ENCODE measurements at places on chromosomes 3 and 15. TPM values are rescaled to one million over a fixed set of nuclear protein-coding genes. Genes with fewer than 3 reads are reported as not detected.

GRCh38 chr3:41411065-41411464 lies 211.8 kb downstream of the CTNNB1 start:
- DNase-seq: no peak

The GOLGA6D gene
- not detected for total RNA-seq

GRCh38 chr3:178841011-178841410 lies 230.6 kb downstream of the ZMAT3 start:
- DNase-seq: no peak

- DNase-seq: no peak
These were observed 643.2 kb downstream of the SQOR start for GRCh38 chr15:46278062-46278461.

The SAMMSON gene
- total RNA-seq: 0.78 TPM

DNA sequence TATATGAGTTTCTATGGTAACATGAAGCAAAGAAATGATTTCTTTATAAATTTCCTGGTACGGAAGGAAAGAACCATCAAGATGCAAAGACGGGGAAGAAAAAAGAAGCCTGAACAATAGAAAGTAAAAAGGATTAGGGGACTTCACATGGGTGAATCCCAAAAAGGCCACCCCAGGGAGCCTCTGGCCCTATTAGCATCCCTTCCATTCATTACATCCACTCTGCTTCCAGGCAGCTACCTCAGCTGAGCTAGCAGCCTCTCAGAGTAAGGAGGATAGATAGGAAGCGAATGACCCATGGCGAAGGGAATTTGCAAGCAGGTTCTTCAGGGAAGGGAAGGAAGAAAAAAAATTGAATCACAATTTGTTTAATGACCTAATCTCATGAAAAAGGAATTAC lies 81.6 kb downstream of the GABRB3 start:
- DNase-seq: no peak

DNA sequence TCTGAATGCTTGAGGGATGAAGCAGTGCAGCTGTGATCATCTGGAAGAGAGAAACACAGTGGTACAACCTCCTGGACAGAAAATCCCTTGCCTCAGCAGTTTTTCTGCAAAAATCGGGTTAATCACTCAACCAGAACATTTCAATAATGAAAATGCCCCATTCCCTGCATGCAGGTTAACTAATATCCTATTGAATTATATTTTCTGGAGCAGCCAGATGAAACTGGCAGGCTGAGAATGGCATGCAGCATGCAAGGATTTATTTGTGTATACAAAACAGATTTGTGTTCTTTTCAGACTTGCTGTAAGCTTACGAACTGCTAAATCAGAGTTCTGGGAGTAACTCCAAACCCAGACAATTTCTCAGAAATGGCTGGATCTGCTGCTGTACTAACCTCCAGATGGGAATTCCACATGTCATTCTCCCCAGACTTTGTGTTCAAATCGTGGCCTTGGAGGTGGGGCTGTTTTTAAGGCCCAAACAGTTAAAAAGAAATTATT lies 39.1 kb downstream of the SLC9A9 start:
- DNase-seq: no peak

The FAM131A gene
- total RNA-seq: 33.4 TPM

GRCh38 chr3:104855702-104856101 lies 511.0 kb upstream of the ALCAM start:
- no peak for DNase-seq

- DNase-seq: no peak
These were observed 287.1 kb downstream of the SOX2 start for GRCh38 chr3:181998828-181999227.

DNA sequence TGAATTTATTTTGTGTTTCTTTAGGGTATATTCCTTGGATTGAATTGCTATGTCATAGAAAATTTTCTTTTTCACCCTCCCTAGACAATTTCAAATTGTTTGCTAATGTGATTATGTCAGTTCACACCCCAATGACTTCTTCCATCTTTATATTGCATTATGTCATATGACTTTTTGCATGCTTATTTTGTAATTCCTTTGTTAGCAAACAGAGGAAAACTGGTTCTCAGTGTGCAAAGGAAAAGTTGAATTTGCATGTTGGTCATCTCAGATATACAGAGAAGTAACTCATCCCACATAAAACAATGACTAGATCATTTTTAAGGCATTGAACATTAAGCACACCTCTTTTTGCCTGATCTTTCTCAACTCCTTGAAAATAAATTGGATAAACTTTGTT lies 3.3 kb upstream of the RNF13 start:
- DNase-seq: no peak

- no peak for DNase-seq
These were observed 30.7 kb upstream of the CBLB start for GRCh38 chr3:105899516-105899915.

DNA sequence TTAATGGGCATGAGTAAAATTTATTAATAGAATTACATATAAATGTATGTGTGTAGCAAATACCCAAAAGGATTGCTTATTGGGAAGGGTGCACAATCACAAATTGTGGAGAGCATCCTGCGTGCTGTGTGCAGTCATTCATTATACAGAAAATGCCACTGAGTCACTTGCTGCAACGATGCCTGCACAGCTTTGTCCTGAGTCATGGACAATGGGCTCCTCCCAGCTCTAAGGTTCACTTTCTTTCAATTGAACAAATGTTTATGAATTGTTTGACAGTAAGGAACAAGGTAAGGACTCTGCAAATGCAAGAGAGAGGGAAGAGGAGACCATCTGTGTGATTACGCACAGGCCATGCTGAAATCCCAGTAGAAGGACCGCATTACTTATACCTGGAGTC lies 18.7 kb downstream of the CFAP161 start:
- peak; percentile 15 for DNase-seq

DNA sequence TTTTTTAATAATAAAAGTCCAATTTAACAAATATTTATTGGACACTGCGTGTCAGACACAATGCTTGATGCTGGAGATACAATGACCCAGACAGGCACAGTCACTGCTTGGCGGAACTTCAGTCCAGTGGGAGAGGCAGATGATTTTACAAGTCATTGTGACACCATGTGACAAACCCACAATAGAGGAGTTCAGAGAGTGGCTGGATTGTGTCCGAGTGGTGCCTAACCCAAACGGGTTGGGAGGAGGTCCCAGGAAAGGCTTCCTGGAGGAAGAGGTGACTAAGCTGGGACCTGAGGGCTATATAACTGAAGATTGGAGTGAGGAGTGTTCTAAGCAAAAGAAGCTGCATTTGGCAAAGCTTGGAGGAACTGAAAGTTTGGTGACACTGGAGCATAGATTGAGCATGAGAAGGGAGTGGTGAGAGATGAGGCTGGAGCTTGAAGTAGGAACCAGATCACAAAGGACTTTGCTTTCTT lies 41.4 kb downstream of the CRTC3 start:
- peak; percentile 83 for DNase-seq

GRCh38 chr3:81433675-81434074 lies 327.8 kb downstream of the GBE1 start:
- no peak for DNase-seq

- DNase-seq: no peak
These were observed 45.9 kb upstream of the THUMPD3 start for GRCh38 chr3:9316881-9317361.

GRCh38 chr3:42216302-42216701 lies 49.7 kb downstream of the CCK start:
- DNase-seq: no peak

- no peak for DNase-seq
These were observed 77.4 kb downstream of the SMAD6 start for GRCh38 chr15:66779331-66780009.
